G401 (cell line): ENCODE measurements at places on chromosomes 7 and 10. TPM values are rescaled to one million over a fixed set of nuclear protein-coding genes. Genes with fewer than 3 reads are reported as not detected.

DNA sequence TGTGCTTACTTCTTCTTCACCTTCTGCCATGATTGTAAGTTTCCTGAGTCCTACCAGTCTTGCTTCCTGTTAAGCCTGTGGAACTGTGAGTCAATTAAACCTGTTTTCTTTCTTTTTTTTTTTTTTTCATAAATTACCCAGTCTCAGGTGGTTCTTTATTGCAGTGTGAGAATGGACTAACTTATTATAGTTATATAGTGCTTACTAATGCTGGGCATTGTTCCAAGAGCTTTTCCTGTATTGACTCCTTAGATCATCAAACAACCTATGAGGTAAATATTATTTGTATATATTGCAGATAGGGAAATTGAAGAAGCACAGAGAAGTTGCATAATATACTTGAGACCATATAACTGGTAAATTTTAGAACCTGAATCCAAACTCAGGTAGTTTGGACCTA is 98.1 kb downstream of the MBL2 start:
- no peak for DNase-seq

- no peak for DNase-seq
These were observed 159.9 kb upstream of the SLC25A13 start for GRCh38 chr7:96481796-96482195.

The UCN3 gene
- not detected in 2 replicates for total RNA-seq

- DNase-seq: no peak
These were observed 37.5 kb upstream of the EGR2 start for GRCh38 chr10:62853710-62854109.

GRCh38 chr7:71350680-71351079 is 218.7 kb downstream of the GALNT17 start:
- DNase-seq: no peak

DNA sequence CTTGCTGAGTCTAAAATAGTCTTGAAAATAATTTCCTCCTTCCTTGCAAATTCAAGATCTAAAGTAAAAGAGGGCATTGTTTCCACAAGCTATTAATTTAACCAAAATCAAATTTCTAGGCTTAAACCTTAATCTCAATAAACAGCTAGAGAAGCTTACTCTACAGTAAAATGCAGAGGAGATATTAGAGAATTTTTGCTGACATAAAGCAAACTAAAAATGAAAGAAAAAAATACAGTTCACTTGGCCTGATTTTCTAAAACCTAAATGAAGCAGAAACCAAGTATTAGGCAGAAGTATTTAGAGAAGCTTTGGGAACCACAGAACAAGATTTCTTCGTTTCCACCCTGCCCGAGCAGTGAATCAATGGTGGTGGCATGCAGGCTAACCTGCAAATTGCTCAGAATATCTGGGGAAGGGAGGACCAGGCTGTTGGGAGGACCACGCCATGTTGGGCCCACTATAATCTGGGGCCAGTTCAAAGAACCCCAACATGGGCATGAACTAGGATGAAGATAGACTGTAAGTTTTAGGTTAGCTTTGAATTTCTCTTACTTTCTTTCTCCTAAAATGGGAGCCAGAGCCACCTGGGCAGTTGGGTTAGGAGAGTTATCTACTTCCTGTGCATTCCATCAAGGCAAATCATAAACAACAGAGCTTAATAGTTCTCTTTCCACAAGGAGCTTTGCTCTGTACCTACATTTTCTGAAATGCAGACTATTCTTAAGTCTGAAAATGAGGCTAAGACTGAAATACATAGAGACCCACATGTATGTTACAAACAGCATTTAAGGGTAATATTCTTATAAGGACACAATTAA is 4.1 kb downstream of the LAMB1 start:
- DNase-seq: peak; percentile 21

DNA sequence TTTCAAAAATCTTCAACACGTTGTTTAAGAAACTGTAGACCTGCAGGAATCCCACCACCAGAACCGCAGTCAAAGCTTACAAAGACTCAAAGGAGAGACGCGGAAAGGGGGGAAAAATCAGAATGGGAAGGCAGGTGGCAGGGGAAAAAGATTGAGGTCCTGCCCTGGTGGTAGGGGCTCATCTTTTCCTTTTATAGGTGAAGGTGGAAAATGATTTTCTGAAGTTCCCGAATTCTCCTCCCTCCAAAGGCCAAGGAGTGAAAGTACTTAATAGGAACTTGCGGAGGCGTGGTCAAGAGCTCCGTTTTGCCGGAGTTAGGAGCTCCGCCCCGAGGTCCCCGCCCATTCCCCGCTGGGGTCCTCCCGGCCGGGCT is 724 bp downstream of the BBIP1 start:
- no peak for DNase-seq

- no peak for DNase-seq
These were observed 477.2 kb downstream of the DNAJB6 start for GRCh38 chr7:157813741-157814661.

The HABP2 gene
- total RNA-seq: not detected in 2 replicates

DNA sequence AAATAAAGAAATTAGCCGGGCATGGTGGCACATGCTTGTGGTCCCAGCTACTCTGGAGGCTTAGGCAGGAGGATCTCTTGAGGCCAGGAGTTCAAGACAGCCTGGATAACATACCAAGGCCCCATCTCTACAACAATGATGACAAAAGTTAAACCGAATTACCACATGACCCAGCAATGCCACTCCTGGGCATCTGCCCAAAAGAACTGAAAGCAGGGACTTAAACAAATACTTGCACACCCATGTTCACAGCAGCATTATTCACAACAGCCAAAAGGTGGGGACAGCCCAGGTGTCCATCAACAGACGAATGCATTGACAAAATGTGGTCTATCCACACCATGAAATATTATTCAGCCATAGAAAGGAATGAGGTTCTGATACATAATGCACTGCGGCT is 83.9 kb downstream of the HIP1 start:
- DNase-seq: no peak

DNA sequence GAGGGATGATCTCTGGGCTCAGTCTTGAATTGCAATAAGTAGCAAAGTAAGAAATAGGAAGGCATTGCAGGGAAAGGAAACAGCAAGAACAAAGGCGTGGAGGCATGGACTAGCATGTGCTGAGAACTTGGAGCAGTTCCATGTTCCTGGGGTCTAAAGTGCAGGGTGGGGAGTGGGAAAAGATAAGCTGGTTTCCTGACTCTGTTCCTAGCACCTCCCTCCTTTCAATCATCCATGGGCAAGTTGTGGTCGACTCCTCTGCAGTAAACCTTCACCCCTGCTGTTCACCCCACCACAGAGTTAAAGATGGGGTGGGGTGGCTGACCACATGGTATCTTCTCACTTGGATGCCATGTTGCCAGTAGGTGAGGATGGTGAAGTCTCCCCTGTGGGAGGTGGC is 29.6 kb downstream of the RPS24 start:
- no peak for DNase-seq

- DNase-seq: no peak
These were observed 110.6 kb downstream of the RAB11FIP2 start for GRCh38 chr10:117936141-117936540.

The MSMB gene
- not detected in 2 replicates for total RNA-seq

The HDAC9 gene
- total RNA-seq: 1.5 and 5.6 TPM in 2 replicates

DNA sequence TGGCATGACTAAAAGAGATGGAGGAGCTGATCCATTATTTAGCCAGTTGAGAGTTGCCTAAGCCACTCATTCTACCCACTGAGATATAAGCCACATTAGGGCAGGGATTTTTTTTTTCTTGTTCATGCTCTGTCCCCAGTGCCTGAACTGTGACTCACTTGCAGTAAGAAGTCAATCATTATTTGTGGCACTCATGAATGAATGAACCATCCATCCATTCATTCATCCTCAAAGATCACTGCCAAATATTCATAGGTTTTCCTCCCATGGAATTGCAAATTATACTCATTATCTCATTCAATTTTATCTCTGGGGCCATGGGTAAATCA is 22.8 kb upstream of the ARID5B start:
- DNase-seq: no peak

GRCh38 chr7:45158471-45158870 is 880 bp downstream of the RAMP3 start:
- DNase-seq: no peak

- no peak for DNase-seq
These were observed 70.3 kb downstream of the PARP12 start for GRCh38 chr7:139992353-139993044.

The TRIL gene
- total RNA-seq: not detected in 2 replicates

DNA sequence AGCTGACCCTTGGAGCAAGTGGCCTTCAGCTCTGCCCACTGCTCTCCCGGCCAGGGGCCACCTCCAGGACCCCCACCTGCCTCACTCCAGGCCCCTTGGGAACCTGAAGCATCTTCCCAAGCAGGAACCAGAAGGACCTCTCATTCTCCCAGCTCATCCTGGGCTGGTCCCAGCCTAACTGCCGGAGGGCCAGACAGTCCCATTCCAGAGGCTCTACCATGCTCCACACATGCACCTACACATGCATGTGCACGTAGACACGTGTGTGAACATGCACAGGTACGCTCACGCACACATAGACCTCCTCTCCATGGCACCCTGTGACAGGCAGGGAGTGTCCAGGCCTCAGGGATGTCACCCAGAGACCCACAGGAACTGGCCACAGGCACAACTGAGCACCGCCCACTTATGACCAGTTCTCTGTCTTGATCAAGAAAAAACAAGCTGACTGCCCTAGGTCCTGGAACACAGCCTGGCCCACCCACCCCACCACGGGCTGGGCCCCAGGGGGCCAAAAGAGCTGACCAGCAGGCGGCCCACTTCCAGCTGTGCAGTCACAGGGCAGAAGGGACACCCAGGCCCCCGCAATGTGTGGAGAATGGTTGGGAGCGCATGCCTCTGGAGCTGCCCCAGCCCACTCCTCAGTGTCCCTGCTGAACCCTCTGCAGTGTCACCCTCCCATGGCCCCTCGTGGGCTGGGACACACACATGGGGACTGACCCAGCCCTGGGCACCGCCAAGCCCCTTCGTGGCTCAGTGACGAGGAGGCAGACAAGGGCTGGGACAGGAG is 43.4 kb downstream of the CAMK2B start:
- no peak for DNase-seq

The BNIP3 gene
- 81.6 and 96.5 TPM in 2 replicates for total RNA-seq

- peak; percentile 75 for DNase-seq
These were observed 15.7 kb upstream of the STN1 start for GRCh38 chr10:103933557-103934121.

DNA sequence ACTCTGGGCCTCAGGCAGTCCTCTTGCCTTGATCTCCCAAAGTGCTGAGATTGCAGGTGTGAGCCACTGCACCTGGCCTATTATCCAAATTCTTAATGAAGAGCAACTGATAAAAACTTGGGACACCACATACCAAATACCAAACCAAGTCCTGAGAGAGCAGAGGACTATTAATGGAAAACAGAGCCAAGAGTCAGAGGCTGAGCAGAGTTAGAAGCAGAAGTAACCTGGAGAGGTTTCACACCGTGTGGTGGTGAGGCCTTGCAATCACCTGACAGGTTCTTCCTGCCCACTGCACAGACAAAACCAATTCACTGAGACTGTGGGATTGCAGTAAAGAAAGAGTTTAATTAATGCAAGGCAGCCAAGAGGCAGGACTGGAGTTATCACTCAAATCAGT is 16.0 kb downstream of the SSMEM1 start:
- no peak for DNase-seq

DNA sequence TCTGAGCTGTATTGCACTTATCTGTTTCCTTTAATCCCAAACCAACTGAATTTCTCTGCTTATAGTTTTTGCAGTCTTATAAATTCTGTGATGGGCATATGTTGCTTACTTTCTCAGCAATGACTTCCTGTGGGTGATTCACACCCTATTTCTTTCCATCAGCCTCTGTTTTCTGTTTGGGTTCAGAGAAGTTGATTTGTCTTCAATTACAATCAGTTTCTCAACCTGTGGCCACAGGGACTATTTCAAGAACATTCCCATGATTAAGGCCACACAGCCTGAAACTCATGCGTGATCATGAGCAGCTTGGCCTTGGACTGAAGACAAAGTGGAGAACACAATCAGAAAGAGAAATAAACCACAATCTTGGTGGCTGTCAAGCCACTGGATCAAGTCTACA is 1174.6 kb upstream of the C7orf33 start:
- no peak for DNase-seq

GRCh38 chr10:660970-661596 is 28.4 kb downstream of the DIP2C start:
- DNase-seq: no peak

GRCh38 chr10:49207936-49208487 is 19.8 kb upstream of the TMEM273 start:
- no peak for DNase-seq

The CLDN4 gene
- 1.6 and 2.8 TPM in 2 replicates for total RNA-seq

DNA sequence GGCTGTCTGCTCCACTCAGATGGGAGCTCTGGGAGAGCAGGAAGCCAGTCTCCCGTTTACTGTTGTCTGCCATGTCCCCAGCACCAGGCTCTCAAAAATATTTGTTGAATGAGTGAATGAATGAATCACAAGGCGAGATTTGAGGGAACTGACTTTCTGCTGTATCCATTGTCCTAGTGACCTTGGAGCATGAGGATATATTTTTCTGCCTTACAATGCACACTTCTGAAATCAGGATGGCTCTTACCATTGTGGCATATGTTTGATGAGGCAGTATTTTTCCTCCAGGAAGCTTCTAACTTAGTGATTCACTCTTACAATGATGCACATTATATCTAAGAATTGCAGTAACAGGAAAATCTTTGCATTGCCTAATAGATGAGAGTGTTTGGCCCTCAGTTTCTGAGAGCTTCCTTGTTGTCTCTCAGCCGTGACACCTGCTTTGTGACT is 136.4 kb downstream of the RPS24 start:
- no peak for DNase-seq

The ST8SIA6 gene
- total RNA-seq: 0.64 TPM in 1 of 2 replicates, not detected in the other

The TASOR2 gene
- total RNA-seq: 31.4 and 39.7 TPM in 2 replicates

DNA sequence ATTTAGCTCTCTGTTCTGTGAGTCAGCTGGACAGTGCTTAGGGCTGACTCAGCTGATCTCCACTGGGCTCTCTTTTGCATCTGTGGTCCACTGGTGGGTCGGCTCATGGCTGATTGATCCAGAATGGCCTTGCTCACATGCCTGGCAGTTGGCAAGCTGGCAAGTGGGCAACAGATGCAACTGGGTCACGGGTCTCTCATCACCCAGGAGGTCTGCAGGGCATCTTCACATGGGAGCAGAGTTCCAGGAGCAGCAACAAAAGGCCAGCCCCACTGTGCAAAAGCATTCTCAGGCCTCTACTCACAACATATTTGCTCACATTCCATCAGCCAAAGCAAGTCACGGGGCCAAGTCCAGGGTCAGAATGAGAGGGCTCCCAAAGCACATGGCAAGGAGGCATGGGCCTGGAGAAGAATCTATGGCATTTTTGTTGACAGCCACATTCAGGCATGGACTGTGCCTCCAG is 98.8 kb downstream of the OAT start:
- DNase-seq: no peak

GRCh38 chr7:74483402-74484336 is 30.0 kb downstream of the GTF2IRD1 start:
- DNase-seq: peak; percentile 15

DNA sequence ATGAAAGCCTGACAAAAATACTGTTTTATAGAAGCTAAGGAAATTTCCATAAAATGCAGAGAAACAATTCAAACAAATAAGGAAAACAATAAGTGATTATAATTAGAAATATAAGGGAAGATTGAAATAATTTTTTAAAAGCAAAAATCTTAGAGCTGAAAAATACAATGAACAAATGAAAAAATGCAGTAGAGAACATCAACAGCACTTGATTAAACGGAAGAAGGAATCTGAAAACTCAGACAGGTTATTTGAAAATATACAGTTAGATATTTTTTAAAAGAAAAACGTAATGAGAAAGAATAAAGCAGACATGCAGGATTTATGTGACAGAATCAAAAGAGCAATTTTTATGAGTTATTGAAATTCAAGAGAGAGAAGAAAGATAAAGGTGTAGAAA is 279.1 kb upstream of the MAGI2 start:
- no peak for DNase-seq
